Kidney epithelial cell (primary cell): ENCODE measurements at places on chromosomes 12 and 14.
A peak's percentile ranks its signal among the peaks of the same experiment; 100 is the strongest.

- DNase-seq: no peak
These were observed 259.9 kb upstream of the GARIN6 start for GRCh38 chr12:99387661-99388060.

- no peak for DNase-seq
These were observed 43.0 kb upstream of the GSG1 start for GRCh38 chr12:13146336-13146938.

DNA sequence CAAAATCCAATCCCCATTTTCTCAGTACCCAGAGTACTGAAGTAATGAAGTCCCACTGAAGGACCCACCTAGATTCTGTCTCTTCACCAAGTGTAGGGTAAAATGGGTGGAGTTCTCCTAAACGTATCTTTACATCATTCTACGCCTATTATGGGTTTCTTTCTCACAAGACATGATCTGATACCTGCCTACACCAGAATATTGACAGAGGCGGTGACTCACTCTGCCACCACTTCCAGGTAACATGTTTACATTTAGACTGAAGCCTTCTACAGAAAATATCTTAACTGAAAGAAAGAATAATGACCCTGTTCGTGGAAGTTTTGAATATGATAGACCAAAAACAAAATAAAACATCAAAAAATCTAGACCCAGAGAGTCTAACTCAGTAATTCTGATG lies 89.8 kb downstream of the BTG1 start:
- no peak for DNase-seq

- DNase-seq: no peak
These were observed 18.0 kb upstream of the PARP11 start for GRCh38 chr12:3891201-3891600.

GRCh38 chr12:84912198-84913128 lies at the start of gene SLC6A15:
Gene SLC6A15, minus strand, starts transcription at chr12:84912799. Its CDS starts 20,679 bp downstream, at chr12:84892120.
- no peak for DNase-seq

GRCh38 chr12:51864833-51865670 lies 16.5 kb upstream of the FIGNL2 start:
- DNase-seq: no peak

DNA sequence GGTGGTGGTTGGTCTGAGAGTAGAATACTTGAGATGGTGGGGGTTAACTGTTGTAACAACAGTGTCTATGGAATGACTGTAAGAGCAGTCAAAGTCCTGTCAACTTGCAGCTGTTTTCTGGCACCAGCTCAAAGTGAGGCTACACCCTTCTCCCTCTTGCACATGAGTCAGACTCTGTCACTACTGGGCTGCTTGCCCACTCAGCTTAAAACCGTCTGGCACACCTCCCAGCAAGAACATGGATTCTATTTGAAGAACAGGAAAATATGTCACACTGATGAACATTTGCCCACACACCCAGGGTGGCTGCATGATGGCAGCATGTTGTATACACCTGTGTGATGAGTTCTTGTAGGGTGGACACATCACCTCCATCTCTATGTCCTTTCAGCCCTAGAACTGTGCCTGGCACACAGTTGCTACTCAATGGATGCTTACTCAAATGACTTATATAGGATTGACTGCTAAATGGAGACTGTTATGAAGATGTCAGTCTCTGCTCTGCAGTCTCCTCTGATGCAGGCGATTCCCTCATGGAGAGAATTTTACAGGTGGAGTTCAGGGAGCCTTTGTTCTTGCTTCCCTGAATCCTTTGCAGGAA lies 19.3 kb upstream of the SERPINA6 start:
- DNase-seq: peak; percentile 98

- no peak for DNase-seq
These were observed 44.4 kb downstream of the DYRK2 start for GRCh38 chr12:67692966-67693365.
